ENCODE measurements at places on chromosomes 2 and 18.

- no peak for DNase-seq
Observed at GRCh38 chr2:15967415-15968279, 27.3 kb downstream of the MYCN start.

- DNase-seq, result peak; percentile 5
Observed at GRCh38 chr2:64455545-64455944, 1.6 kb downstream of the LGALSL start.

DNA sequence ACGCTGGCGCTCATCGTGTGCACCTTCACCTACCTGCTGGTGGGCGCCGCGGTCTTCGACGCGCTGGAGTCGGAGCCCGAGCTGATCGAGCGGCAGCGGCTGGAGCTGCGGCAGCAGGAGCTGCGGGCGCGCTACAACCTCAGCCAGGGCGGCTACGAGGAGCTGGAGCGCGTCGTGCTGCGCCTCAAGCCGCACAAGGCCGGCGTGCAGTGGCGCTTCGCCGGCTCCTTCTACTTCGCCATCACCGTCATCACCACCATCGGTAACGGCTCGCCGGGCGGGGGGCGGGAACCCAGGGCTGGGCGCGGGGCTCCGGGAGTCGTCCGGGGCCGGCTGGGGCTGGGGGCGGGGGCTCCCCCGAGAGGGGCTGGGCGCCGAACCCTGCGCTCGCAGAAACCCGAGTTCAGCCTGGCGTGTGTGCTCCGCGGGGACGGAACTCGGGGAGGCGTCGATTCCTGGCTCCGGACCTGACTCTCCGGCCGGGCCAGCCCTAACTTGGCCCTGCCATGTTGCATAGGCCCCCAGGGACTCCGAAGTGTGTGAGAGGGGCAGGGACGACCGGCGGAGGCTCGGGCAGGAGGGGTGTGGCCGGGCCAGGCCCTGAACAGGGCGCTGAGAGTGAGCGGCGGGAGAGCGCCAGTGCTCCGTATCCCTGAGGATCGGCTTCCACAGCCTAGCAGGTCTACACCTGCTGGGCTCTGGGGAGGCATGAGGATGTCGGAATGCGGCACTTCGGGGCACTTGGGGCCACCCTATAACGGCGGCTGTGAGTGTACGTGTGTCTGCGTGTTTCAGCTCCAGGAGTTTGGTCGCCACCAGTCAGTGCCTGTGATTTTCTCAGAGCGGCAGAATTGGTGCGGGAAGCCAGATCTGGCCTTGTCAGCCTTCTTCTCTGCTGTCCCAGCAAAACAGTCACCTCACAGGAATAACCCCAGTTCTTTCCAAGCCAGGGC, 651 bp downstream of the KCNK3 start:
- DNase-seq, result peak; percentile 73

GRCh38 chr2:189580241-189580651, 340 bp downstream of the SLC40A1 start:
- peak; percentile 71 for DNase-seq

- no peak for DNase-seq
Observed at GRCh38 chr18:22228976-22229375, 59.6 kb downstream of the GATA6 start.

DNA sequence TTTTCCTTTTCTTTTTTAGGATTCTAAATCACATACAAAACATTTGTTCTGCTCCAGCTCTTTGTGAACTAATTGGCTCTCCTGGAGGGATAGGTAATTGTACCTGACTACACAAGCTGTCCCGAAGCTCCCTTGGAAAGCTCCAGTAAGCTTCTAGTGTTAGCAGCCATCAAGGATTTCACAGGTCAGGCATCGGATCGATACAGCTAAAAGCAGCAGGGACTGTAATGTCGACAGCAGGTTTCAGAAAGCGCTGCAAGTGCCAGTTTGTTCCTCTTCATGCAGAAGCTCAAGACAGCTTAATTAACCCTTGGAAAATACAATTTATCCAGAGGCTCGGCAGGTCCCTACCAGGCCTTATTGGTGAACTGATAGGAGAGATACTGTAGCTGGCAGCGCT, 87.2 kb upstream of the VRK2 start:
- DNase-seq, result no peak

DNA sequence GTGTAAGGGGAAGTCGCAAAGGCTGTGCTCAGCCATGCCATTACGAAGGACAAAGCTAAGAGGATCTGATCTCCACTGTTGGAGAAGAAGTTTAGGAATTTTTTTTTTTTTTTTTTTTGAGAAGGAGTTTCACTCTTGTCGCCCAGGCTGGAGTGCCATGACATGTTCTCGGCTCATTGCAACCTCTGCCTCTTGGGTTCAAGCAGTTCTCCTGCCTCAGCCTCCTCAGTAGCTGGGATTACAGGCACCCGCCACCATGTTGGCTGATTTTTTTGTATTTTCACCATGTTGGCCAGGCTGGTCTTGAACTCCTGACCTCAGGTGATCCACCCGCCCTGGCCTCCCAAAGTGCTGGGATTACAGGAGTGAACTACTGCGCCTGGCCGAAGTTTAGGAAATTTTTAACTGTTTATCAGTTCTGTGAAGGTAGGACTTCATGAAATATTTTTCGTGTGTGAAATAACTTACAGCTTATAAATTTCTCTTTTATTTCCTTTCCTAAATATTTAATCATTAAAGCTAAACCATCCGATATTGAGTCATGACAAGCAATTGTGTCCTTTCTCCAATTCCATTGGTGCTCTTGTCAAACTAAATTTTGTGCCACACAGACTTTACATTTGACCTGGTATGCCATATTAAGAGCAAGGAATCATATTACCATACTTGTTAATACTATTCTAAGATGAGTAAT, 22.2 kb downstream of the DDX1 start:
- no peak for DNase-seq
